Epithelial cell of esophagus (primary cell): ENCODE measurements at places on chromosomes 6 and 20.

- no peak for DNase-seq
Observed at GRCh38 chr6:22141241-22141745, 155.5 kb downstream of the PRL start.

DNA sequence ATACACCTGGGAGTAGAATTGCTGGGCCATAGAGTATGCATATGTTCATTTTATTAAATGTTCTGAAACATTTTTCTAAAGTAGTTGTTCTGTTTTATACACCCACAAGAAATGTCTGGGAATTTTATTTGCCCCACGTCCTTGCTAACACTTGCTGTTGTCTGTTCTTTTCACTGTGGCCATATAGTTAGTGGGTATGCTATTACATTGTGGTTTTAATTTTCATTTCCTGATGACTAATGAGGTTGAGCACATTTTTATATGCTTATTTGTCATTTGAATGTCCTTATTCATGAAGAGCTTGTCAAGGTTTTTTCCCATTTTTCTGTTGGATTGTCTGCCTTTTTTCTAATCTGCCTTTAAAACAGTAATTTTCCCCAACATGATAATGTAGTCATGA lies 41.5 kb upstream of the TGM3 start:
- peak; percentile 16 for DNase-seq

- DNase-seq, result peak; percentile 8
Observed at GRCh38 chr6:143449714-143450452, 612 bp downstream of the ADAT2 start.

DNA sequence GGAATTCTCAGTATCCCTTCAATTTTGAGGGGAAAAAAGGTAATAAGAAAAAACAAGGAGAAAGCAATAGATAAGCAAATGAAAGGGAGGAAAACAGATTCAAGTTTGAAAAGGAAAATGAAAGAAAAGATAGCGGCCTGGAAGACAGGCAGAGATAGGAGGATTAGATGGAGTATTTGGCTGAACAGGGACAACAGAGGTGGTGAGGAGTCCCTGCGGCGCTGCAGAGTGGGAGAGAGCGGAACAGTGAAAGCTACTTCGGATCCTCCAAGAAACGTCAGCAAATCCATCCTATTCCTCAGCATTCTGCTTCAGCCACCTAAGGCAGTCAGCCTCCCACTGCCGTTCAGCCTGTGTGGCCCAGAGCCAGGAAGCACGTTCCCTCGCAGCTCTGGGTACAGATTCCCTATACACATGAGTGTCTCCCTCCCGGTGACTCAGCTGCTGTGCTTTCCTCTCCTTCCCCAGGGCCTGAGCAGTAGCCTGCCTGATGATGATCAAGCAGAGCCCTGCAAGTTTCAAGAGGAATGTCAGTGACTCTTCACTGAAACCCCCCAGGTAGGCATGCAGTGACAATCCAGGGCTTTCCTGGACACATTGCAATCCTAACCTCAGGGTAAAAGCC lies 43.4 kb upstream of the CDYL start:
- DNase-seq, result peak; percentile 98

DNA sequence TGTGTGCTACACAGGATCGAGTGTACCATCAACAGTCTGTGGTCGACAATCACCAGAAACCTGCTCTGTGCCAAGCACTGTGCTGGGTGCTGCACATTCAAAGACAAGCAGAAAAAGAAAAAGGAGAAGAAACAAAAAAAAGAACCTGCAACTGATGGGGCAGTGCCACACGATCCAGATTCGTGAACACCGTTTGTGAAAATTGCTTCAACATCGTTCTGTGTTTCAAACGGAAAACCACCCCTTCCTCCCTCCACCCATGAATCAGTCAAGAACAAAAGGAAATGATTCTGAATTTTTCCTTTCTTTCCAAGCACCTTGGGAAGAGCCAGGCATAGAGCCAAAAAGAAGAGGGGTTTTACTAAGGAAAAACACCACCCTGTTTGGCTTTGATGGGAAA lies 129.2 kb upstream of the ARID1B start:
- DNase-seq, result no peak

DNA sequence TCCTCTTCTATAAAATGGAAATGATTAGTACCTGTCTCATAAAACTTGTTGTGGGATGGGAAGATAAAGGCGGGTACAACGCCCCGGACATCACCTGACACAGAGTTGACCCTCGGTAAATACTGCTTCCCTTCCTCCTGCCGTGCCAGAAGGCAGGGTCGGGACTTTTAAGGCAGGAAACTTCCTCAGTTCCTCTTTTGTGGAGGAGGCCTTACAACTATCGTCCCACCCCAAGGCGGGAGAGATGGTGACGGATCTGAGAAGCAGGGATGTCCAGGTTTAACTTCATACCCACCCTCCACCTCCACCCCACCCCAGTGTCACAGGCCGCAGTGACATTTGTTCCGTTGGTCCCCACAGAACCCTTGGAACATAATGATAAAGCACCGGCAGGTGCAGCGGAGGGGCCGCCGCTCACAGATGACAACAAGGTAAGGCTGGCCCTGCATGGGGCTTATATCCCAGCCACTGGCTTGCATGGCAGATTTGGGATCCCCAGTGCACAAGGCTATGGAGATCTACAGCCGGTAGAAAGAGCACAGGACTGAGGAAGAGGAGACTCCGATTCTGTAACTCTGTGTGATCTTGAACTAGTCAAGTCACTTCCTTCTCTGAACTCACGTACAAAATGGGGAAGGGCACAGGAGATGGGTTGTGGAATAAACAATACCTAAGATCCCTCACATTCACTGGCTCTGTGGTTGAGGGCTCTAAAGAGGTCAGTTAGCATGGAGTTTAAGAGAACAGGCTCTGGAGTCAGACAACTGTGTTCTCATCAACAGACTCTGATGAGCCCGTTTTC lies 764 bp downstream of the DNTTIP1 start:
- DNase-seq, result no peak

DNA sequence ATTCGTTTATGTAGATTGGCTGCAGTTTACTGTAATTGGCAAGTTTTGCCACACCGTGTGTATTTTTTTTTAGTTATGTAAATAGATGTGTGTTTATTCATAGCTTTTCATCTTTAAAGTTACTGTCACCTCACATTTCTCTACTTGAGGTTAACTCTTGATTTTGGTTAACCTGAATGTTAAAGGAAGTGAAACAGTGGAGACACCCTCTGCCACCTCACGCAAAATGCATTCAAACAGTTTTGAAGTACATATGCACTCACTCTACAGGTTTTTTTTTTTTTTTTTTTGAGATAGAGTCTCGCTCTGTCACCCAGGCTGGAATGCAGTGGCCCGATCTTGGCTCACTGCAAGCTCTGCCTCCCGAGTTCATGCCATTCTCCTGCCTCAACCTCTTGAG lies 17.7 kb downstream of the OR2A4 start:
- peak; percentile 26 for DNase-seq

GRCh38 chr20:50108556-50109235 lies 4.3 kb downstream of the UBE2V1 start:
- DNase-seq, result no peak

DNA sequence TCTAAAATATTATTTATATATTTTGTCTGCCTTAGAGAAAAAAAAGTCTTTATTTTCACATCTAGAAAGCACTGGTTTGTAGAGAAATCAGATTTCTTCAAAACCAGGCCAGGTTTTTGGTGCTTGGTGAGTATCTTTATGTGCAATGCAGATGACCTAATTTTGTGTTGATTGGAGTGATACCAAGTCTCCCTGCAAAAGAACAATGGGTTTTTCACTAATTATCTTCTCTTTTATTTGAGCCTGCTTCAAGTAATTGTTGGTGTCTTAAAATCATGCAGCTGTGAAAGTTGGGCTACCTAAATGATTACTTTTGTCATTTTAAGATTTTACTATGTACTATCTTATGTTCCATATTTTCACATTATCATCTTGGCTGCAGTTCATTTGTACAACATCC lies 874.7 kb downstream of the TFAP2A start:
- no peak for DNase-seq

GRCh38 chr20:4714818-4715217 lies 6.9 kb upstream of the PRND start:
- DNase-seq, result peak; percentile 65

- DNase-seq, result no peak
Observed at GRCh38 chr6:134049176-134049575, 3.2 kb downstream of the SLC2A12 start.

DNA sequence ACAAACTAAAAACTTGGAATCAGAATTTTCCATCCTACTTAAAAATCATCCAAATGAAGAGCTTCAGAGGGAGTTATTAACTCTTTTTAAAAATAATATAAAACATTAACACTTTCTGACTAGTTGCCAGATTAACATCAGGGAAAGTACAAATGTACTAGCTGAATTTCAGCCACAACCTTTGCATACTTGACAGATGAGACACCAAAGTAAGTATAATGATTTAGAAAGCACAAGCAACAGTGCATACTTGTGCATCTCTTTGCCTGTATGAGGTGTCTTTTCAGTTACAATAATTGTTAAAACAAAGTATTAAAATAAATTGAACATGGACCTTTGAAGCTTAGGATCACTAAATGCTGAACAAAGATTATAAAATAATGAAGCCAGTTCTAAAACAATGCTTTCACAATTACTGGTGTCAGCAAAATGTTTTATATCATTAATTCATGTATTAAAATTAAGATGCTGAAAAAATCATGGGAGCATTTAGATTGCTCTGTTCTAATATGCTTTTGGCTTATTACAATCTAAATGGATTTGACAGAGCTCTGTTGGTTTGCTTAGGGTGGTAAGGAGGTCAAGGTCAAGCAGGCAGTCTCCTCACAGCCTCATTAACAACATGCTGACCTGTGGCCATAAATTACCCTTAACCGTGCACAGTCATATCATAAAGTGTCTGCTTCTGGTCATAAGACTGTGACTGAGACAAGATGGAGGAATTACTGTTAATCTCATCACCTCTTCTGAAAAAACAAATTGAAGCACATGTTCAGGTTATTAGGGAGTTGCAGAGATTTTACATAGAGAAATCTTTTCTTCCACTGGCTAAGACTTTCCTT lies 15.1 kb downstream of the RNF217 start:
- peak; percentile 46 for DNase-seq

- DNase-seq, result peak; percentile 73
Observed at GRCh38 chr6:116971959-116972358, 94.9 kb downstream of the RFX6 start.

DNA sequence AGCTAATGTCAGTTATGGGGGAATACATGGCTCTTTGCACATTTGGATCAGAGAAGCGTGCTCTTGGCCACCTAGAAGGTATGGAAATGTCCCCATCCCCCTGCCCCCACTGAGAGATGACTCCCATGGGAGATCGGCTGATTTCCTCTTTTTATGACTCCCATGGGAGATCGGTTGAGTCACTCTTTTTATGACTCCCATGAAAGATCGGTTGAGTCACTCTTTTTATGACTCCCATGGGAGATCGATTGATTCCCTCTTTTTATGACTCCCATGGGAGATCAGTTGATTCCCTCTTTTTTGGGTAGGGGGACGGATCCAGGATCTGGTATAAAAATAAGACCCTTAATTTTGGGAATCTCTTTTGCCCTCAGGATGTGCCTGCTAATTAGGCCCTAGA lies 10.3 kb upstream of the TAAR9 start:
- DNase-seq, result peak; percentile 48

DNA sequence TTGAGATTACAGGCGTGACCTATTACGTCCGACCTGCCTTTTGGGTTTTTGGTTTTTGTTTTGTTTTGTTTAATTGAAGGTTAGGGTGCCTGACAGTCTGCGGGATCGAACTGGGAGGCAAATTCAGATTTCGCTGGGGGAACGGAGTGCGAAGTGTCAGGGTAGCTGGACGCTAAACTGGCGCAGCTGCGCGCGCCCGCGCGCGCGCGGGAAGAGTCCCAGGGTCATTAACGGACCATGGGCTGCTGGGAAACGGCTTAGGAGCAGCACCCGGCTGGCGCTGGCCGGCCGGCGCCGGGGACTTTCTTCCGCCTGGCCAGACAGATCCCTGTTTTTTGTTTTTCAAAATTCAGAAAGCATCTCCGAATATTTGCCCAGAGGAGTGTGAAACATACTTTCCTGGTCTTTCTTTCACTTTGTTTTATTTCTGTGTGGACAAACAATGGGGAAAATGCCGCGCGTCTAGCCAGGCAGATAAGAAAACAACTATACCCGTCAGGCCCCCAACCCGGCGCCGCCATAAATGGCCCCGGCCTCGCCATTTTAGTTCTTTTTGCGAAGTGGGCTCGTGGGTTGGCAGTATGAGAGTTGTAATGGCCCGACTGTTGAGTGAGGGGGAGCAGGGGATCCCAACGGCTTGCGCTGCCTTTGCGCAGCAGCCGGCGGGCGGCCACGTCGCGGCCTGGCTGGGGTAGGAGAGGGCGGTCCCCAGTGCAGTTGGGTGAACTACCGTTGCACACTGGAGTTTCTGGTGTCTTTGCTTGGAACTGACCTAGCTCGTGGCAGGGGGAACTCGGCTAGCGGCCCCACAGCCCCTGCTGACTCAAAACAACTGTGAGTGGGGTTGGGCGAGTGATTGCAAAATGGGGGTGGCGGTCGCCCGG lies 7.1 kb downstream of the HSPA1B start:
- peak; percentile 80 for DNase-seq

DNA sequence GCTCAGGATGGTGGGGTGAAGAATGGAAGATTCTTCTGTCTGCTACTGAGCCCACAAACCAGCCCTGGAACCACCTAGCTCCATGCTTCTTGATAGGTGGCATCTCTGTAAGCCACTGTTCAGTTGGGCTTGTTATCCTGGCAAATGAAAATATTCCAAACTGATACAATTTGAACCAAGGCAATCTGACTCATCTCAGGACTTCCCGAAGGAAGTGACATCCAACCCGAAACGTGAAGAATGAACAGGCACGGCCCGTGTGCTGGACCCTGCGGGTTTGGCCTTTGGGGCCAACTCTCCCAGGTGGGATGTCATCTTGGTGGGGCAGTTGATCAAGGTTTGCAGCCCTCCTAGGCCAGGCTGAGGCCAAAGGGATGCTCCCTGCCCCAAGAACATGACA lies 160.3 kb downstream of the PREX1 start:
- DNase-seq, result no peak

- DNase-seq, result peak; percentile 48
Observed at GRCh38 chr6:159966339-159966738, 2.5 kb upstream of the IGF2R start.

DNA sequence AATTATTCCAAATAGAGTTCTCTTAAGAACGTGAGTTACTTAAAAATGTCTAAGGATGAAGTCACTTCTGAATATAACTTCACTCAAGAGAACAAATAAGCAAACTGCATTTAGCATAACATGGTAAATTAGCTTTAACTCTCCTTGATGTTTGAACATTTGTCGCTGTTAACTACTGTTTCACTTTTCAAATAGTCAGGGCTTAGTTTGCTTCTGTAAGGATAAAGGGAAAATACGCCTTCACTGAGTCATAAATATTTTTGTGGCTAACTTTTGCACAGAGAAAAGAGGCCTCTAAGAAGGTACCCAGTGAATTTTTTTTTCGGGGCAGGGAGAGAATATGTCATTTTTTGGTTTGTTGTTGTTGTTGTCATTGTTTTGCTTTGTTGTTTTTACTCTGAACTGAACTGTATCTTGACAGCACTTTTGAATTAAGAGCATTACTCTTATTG lies 8.1 kb downstream of the PTPN1 start:
- DNase-seq, result peak; percentile 42

GRCh38 chr20:62784497-62784896 lies 11.8 kb upstream of the MRGBP start:
- no peak for DNase-seq

GRCh38 chr6:41497573-41497972 lies 48.6 kb upstream of the FOXP4 start:
- DNase-seq, result no peak

GRCh38 chr6:37776566-37776965 lies 43.0 kb upstream of the ZFAND3 start:
- no peak for DNase-seq

GRCh38 chr6:107114926-107115694 lies at the start of gene BEND3:
TSS of gene BEND3 (minus strand) at chr6:107115515. CDS start at chr6:107099285, 16,230 bp downstream.
- peak; percentile 50 for DNase-seq
